ENCODE measurements at places on chromosomes 7 and 10. TPM values are rescaled to one million over a fixed set of nuclear protein-coding genes. Genes with fewer than 3 reads are reported as not detected.

GRCh38 chr10:70441895-70442309, 421 bp upstream of the NODAL start:
- DNase-seq = no peak

GRCh38 chr10:70940834-70941568, 52.6 kb upstream of the PCBD1 start:
- peak; percentile 8 for DNase-seq

- DNase-seq = no peak
Observed at GRCh38 chr7:31476073-31476745, 37.7 kb upstream of the ITPRID1 start.

GRCh38 chr10:49710966-49711365, 31.5 kb downstream of the C10orf53 start:
- no peak for DNase-seq

The GRM8 gene
- not detected for total RNA-seq
